ENCODE measurements at places on chromosomes 11 and 22.
A peak's percentile ranks its signal among the peaks of the same experiment; 100 is the strongest.

GRCh38 chr11:83116015-83116641, 40.8 kb upstream of the PCF11 start:
- DNase-seq, result no peak

DNA sequence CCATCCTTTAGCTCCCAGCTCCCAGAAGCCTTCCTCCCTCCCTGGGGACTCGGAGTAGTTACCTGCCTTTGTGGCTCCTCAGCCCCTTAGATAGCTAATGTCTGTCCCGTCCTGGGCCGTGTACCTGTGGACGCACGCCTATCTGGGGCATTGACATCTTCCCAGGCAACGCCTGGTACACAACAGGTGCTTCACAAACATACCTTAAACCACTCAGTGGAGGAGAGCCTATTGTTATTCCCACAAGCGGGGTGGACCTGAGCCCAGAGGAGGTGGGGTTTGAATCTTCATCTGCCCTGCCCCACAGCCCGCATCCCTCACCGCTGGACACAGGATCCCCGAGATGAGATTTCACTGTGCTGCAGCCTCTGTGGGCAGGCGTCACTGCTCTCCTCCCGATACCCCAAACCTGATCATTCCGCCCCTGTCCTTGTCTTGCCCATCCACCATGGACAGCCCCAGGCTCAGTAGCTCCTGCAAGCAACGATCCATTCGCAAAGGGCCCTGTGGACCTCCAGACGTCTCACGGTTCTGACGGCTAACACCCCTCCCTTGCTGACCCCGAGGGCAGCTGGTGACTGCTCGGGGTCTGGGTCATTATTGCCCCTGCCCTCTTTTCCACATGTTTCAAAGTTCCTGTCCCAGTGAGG, 73.8 kb upstream of the SHISAL1 start:
- no peak for DNase-seq

- DNase-seq, result no peak
Observed at GRCh38 chr11:6968816-6969215, 42.6 kb downstream of the ZNF215 start.

GRCh38 chr11:76169473-76169896, 36.8 kb downstream of the WNT11 start:
- DNase-seq, result no peak

DNA sequence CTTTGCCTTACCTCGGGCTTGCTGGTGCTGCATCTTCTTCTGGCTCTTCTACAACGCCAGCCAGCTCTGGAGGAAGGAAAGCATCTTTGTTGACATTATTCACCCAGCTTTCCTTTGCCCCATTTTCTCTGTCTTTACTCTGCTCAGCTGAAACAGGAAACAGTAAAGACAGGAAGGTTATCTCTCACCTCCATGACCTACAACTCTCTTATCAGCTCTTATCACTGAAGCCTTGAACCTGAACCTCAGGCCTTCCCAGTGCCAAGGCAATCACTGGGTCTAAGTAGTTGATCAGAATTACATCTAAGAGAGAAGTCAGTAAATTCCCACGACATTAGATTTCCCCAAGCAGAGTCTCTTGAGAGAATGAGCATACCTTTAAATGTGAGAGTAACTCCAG, 59.6 kb upstream of the CCDC89 start:
- DNase-seq, result no peak

DNA sequence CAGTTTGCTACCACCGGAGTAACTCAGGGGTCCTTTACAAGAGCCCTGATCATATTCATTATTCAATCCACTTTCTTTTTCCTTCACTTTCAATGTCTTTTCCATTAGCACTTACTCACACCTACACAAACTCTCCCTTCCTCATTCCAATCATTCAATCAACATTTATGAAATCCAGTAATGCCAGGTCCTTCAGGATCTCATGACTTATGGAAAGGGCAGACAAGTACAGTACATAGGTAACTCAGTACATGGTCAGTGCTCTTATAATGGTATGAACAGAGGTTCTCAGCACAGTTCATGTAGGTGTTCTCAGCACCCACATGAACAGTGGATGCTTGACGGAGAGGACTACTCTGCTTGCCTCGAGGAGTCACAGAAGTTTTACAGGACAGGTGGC, 106.6 kb downstream of the USP35 start:
- DNase-seq, result no peak

- no peak for DNase-seq
Observed at GRCh38 chr22:39689421-39689820, 118.9 kb downstream of the CACNA1I start.

- peak; percentile 37 for DNase-seq
Observed at GRCh38 chr11:9535189-9535781, 38.2 kb upstream of the WEE1 start.

GRCh38 chr11:95697614-95698408, 91.8 kb downstream of the FAM76B start:
- no peak for DNase-seq

DNA sequence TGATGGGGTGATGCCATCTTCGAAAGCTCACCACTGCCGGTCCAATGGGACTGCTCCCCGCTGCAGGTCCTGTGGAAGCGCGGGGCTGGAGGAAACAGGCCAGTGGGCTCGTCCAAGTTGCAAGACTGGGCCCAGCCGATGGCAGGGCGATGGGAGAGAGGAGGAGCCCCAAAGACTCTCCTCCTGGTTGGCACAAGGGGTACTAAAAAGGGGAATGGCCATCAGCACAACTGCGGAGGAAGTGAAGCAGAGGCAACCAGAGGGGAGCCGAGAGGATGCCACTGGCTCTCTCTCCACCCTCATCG, 357.1 kb downstream of the SHANK2 start:
- no peak for DNase-seq

DNA sequence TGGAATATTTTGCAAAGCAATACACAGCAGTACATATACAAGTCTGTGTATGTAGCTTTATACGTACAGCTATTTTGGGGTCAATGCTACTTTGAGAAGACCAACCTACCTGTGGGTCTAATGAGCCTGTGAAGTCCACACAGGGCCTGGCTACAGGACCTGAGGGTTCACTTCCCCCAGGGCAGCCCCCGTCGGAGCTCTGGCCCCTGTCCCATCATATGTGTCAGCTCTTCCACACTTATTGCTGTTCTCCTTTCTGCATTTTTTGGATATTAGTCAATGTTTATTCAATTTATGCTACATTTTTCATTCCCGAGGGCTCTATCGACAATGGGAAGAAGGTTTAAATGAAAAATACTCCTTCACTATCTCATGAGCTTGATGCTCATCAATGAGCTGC, 1473.6 kb downstream of the BRD1 start:
- DNase-seq, result no peak

DNA sequence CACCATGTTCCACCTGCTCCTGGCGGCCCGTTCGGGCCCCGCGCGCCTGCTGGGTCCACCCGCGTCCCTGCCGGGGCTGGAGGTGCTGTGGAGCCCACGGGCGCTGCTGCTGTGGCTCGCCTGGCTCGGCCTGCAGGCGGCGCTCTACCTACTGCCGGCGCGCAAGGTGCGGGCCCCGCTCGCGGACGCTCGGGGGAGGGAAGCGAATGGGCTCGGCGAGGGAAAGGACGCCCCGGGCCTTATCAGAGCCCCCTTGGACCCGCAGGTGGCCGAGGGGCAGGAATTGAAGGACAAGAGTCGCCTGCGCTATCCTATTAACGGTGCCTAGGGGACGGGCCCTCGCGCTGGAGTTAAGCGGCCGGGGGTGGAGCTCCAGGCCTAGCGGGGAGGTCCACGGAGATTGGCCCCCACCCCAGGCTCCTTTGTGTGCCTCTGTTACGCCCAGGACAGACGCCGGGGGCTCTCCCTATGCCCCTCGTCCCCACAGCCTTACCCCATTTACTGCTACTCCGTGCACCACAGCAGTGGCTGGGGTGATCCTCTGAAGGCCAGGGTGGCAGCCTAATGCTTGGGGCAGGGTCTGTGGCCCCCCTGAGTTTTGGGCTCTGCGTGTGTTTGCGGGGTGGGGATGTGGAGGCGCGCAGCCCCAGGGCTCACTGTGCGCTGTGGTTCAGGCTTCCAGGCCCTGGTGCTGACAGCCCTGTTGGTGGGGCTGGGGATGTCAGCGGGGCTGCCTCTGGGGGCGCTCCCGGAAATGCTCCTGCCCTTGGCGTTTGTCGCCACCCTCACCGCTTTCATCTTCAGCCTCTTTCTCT, 1.1 kb downstream of the TM7SF2 start:
- DNase-seq, result no peak

DNA sequence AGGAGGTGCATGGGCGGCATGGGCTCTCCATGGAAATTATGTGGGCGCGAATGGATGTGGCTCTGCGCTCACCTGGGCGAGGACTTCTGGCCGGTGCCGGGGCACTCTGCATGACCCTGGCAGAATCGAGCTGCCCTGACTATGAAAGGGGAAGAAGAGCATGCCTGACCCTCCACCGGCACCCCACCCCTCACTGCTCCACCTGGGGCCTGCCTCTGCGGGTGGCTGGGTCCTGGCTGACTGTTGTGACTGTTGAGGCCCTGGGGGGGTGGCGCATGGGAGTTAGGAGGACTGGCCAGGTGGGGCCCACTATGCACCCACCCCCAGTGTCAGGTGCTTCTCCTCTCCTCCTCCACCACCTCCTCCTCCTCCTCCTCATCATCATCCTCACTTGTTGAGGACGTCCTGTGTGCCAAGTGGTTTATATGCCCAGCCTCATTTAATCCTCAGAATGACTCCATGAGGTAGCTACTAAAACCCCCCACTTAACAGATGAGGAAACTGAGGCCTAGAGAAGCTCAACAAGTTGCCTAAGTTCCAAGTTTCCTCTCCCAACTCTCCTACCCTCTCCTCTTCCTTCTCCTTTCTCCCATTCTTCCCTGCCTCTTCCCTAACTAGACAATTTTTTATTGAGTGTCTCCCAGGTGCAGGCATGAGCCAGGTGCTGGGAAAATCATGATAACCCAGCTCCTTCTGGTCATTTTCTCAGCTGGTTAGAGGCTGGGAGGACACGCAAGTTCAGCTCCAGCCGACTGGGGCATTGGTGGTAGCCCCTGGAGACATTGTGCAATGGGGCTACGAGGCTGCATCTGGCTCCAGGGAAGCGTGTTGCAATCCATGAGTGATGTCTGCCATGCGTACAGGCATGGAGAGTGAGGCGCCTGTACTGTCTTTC, 2.3 kb downstream of the MYEOV start:
- no peak for DNase-seq

DNA sequence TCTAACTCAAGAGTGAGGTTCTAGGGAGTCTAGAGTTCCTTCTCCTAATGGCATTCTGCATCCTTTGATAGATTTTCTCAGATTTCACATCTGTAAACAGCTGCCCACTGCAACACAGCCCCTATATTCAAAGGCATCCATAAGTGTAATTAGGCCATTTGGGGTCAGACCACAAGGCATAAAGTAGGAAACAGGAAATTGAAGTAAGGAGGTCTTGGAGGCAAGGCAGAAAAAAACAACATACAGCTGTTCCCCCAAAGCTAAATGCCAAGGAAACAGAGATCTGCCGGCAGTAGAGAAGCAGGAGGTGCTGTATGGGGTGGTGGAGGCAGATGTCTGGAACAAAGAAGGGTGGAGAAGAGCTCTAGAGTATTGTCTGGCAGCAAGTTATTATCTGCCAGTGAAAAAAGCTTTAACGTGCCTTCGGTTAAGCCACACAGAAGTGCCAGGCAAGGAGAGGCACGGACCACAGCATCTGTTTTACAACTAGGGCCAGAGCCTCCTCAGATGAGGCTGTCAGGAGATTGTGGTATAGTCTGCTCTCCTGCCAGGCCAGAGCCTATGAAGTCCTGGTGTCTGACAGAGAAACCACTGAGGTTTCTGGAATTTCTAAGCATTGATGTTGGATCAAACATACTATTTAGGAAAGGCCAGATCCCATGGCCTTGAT, 100.2 kb upstream of the CHRM4 start:
- no peak for DNase-seq

DNA sequence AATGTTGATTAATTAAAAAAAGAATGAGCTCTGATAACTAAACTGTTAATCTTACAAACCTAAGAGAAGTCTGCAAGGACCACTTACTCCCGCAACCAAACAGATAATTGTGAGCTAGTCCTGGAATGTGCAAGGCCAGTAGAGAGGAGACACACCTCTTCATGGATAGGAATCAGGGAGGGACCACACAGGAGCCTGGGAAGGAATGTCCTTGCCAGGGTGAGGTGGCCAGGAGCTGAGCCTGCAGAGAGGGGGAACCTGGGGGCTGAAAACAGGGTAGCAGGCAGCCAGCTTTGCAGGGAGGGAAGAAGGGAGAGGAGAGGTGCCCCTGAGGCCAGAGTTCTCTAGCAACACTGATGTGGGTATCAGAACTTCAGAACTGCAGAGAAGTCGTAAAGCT, 9.4 kb upstream of the NLRP10 start:
- DNase-seq, result no peak
